NT2/D1 (cell line): ENCODE measurements at places on chromosomes 1 and 21.

- DNase-seq: no peak
These were observed 233.5 kb downstream of the MATN1 start for GRCh38 chr1:30489737-30490389.

- no peak for DNase-seq
These were observed 113.8 kb upstream of the ARHGEF16 start for GRCh38 chr1:3340548-3341235.

DNA sequence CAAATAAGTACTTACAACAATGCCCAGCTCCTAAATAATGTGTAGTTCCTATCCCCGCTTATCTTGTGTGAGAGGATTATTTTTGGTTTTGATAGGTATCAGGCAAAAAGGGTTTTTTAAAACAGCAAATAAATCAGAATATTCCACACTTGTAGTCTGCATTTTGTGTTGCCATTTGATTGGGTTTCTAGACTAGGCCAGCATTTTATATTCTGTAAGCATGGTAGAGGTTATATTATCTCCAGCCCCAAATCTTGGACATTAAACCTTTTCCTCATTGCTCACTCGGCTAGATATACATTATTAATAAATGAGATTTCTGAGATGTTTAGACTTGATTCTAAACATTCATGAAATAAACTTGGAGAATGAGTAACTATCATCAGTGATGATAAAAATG is 165.7 kb upstream of the C1orf21 start:
- no peak for DNase-seq

- DNase-seq: no peak
These were observed at the start of gene DRAXIN for GRCh38 chr1:11691302-11691914. Gene DRAXIN (plus strand): TSS chr1:11691710. CDS start chr1:11706259, 14,549 bp downstream.

GRCh38 chr1:95257758-95258157 is 23.7 kb downstream of the RWDD3 start:
- no peak for DNase-seq

- no peak for DNase-seq
These were observed 35.0 kb downstream of the ARHGEF10L start for GRCh38 chr1:17574516-17574915.
